ENCODE measurements at places on chromosomes 13 and 19. TPM values are rescaled to one million over a fixed set of nuclear protein-coding genes. Genes with fewer than 3 reads are reported as not detected.

DNA sequence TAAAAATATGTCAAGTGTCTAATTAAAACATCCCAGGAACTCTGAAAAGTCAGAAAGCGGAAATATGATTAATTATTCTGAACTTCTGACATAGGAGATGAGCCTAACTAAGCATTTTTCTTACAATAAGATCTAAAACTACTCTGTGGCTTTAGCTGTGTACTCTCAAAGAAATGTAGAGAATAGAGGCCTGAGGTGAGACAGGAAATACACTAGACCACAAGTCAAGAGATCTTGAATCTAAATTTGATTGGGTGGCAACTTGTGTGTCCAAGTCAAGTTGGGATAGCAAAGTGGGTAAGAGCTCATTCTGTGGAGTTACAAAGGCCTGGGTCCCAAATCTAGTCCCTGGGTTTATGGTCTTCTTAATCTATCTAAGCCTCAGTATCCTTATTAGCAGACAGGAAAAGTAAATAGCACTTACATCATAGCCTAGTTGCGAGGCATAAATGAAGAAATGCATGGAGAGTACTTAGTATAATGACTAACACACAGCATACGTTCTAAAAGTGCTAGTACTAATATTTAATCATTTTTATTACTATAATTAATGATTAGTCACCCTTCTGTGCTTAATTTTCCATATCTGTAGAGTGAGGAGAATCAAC is 9.4 kb upstream of the LRRC63 start:
- DNase-seq: no peak

GRCh38 chr13:34671137-34671536 is 270.9 kb upstream of the NBEA start:
- DNase-seq: peak; percentile 21

The ZNF773 gene
- total RNA-seq: 26.4 TPM

DNA sequence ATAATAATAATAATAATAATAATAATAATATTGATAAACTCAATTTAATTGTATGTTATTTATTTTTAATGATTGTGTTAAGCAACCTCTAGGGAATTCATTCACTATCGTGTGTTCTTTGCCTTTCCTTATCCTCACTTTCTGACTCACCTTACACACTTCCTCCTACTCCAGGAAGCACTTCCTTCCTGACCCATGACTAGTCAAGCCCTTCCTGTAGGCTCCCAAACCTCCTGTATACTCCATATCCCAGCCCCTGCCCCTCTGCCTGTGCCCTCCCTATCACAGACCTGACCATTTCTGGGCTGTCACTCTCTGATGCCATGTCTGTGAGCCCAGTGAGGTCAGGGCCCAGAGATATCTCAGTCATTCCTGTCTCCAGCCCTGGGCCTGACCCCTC is 7.6 kb downstream of the LGALS4 start:
- DNase-seq: no peak

The KLF1 gene
- total RNA-seq: 0.31 TPM

GRCh38 chr13:50527612-50528509 is 315.6 kb downstream of the DLEU7 start:
- no peak for DNase-seq

The OR4F17 gene
- total RNA-seq: not detected

The ZNF846 gene
- total RNA-seq: 26.5 TPM

The TEX101 gene
- not detected for total RNA-seq

The KCNN4 gene
- 0.16 TPM for total RNA-seq

GRCh38 chr13:91406619-91407018 is 8.2 kb downstream of the GPC5 start:
- DNase-seq: no peak

- DNase-seq: no peak
Observed at GRCh38 chr19:44782729-44783128, 5.0 kb downstream of the CBLC start.

The DAND5 gene
- total RNA-seq: not detected

The PRSS57 gene
- total RNA-seq: not detected

The CGB1 gene
- not detected for total RNA-seq

The PRODH2 gene
- not detected for total RNA-seq

- DNase-seq: no peak
Observed at GRCh38 chr13:21458451-21458812, 671 bp downstream of the ZDHHC20 start.
